ENCODE measurements at places on chromosomes 6 and 20.
A peak's percentile ranks its signal among the peaks of the same experiment; 100 is the strongest.

GRCh38 chr6:170403451-170403850 lies 96.9 kb downstream of the FAM120B start:
- H3K4me3 ChIP-seq = no peak overlapping the region
- no peak overlapping the region for H3K27ac ChIP-seq
- H3K36me3 ChIP-seq = peaks cover 5% of the 10 kb centered on the region
- H3K27me3 ChIP-seq = no peaks in the 10 kb centered on the region
- H3K4me1 ChIP-seq = no peaks in the 10 kb centered on the region

GRCh38 chr6:22432060-22432459 lies 135.2 kb upstream of the PRL start:
- H3K36me3 ChIP-seq = no peaks in the 10 kb centered on the region
- DNase-seq = no peak
- no peak overlapping the region for H3K27ac ChIP-seq
- no peaks in the 10 kb centered on the region for H3K4me1 ChIP-seq
- H3K4me3 ChIP-seq = no peak overlapping the region
- no peaks in the 10 kb centered on the region for H3K27me3 ChIP-seq

- H3K4me1 ChIP-seq = no peaks in the 10 kb centered on the region
- no peak overlapping the region for H3K4me3 ChIP-seq
- H3K27ac ChIP-seq = no peak overlapping the region
- no peaks in the 10 kb centered on the region for H3K36me3 ChIP-seq
- DNase-seq = no peak
Observed at GRCh38 chr6:165649166-165650137, 13.6 kb downstream of the PDE10A start.

DNA sequence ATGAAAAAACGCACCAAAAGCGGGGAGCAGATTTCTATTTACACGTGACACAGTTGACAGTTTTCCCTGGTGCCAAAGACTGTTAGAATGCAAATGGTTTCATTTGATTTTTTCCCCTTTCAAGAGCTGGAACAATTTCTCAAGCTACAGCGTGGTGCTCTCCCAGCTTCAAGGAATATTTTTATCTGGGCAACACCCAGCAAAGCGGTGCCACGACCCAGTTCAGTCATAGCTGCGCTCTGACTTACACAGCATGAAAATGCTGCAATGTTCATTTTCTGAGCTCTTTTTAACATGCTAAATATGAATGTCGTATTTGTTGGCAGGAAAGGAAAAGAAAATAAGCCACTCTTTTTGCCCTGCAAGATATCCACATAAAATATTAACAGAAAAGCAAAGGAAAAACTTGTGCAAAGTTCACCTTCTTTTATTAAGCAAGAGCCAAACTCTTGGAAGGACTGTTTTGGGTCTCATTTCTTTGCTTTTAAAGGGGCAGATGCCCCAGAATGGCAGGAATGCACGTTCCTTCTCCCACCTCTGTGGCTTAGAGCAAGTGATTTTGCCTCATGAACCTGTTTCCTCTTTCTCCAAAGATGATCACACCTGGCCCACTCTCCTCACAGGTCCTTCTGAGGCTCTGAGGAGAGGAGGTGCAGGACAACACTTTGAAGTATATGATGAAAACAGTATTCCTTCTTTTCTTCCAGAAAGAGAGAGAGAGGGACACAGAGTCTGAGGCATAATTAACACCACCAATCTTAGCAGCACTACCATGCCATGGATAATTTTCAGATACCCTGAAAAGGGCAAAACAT lies 47.0 kb downstream of the TTI1 start:
- H3K27ac ChIP-seq = peak overlapping the region; percentile 64
- H3K4me3 ChIP-seq = no peak overlapping the region
- H3K27me3 ChIP-seq = no peaks in the 10 kb centered on the region
- peaks cover 6% of the 10 kb centered on the region for H3K4me1 ChIP-seq

DNA sequence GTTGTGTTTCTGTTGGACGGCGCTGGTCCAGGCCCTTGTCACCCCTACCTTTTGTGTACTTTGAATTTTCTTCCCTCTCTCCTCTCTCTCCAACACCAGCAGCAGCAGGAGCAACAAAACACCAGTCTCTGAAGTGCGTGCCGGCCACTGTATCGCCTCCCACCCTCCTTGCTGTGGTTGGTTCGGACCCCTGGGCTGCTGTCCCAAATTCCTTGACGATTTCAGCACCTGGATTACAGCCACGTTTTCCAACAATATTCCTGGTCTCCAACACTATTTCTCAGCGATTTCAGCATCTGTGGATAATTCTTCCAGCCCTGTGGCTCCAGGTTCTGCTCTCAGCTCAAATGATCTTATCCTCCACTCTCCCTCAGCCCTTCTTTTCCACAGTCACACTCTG lies 11.8 kb downstream of the MAS1 start:
- H3K4me3 ChIP-seq = no peak overlapping the region
- H3K27me3 ChIP-seq = no peaks in the 10 kb centered on the region
- no peaks in the 10 kb centered on the region for H3K36me3 ChIP-seq
- no peak overlapping the region for H3K27ac ChIP-seq

DNA sequence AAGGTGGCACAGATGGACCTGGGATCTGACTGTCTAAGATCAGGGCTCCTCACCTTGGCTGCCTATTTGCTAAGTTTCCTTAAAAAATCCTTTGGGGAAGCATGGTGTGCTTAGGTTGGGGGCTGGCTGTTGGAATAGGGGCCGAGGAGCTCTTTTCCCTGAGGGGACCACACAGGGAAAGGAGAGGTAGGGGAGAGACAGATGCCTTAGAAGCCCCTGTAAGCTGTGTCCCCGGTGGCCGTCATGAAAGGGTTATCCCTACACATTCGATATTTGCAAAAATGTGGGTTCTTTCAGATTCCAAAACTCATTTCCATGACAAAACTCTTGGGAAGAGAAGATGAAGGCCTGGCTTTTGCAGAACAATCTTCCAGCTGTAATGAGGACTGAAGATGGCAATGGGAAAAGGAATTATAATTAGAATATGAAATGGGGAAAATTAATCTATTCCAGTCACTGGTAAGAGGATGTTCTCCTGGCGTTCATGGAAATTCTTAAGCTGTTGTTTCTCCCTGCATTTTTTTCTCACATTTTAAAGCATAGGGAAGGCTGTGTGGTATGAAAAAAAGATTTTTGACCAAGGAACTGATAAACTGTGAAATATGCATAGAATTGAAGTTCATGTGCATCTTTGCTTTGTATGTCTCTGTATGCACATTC lies 53.8 kb downstream of the TOX2 start:
- DNase-seq = peak; percentile 41
- no peak overlapping the region for H3K4me3 ChIP-seq
- H3K27ac ChIP-seq = no peak overlapping the region
- H3K36me3 ChIP-seq = no peaks in the 10 kb centered on the region
- no peaks in the 10 kb centered on the region for H3K4me1 ChIP-seq

DNA sequence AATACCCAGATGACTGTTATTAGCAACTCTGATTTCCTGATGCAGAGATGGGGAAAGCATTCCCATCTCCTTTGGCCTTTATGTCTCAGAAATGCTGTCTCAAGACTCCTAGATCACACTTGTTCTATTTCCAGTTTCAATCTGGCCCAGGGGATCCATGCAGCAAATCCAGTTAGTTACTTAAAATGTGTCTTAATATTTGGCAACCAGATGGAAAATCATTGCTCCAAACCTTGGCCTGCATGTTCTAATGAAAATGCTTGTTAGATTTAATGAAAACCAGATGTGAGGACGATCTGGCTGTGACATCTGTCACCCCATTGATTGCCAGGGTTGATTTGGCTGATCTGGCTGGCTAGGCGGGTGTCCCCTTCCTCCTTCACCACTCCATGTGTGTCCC lies 125.2 kb downstream of the TSHZ2 start:
- DNase-seq = no peak
- peaks cover 2% of the 10 kb centered on the region for H3K27me3 ChIP-seq
- no peak overlapping the region for H3K4me3 ChIP-seq
- no peaks in the 10 kb centered on the region for H3K36me3 ChIP-seq

DNA sequence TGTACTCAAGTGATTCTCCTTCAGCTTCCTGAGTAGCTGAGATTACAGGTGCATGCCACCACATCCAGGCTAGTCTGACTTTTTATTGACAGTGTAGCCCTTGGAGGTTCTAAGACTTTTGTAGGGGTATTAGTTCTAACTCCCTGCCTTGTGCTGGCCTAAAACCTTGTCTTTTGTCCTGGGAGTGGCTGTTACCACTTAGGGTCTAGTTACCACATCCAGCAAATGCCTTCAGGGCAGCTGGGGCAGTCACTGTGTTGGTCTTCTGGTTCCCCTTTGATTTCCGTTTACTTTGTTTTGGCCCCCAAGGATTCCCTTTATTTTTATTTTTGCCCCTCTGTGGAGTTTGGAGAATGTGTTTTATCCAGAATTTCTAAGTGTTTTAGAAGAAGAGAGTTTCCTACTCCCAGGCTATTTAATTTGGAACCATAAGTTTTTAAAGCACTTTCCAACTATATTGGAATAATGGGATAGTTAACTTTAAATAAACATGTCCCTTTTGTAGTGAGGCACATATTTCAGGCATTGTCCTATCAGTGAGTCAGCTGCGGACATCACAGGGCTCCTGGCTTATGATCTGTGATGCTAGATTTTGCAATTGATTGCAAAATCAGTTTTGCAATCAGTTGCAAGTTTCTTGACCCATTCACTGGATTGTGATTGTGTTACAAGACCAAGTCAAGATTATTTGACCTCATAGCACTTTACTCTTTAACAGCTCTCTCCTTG lies 25.0 kb downstream of the IL22RA2 start:
- H3K4me1 ChIP-seq = no peaks in the 10 kb centered on the region
- H3K27me3 ChIP-seq = no peaks in the 10 kb centered on the region
- no peak overlapping the region for H3K27ac ChIP-seq
- no peak for DNase-seq
- H3K4me3 ChIP-seq = no peak overlapping the region

- DNase-seq = no peak
- peaks cover 1% of the 10 kb centered on the region for H3K4me1 ChIP-seq
- H3K27me3 ChIP-seq = no peaks in the 10 kb centered on the region
Observed at GRCh38 chr6:162124710-162125435, 602.7 kb downstream of the PRKN start.

GRCh38 chr6:6943421-6943820 lies 164.3 kb upstream of the RREB1 start:
- DNase-seq = no peak
- no peaks in the 10 kb centered on the region for H3K36me3 ChIP-seq
- no peak overlapping the region for H3K4me3 ChIP-seq
- no peaks in the 10 kb centered on the region for H3K27me3 ChIP-seq
- H3K27ac ChIP-seq = no peak overlapping the region
- H3K4me1 ChIP-seq = no peaks in the 10 kb centered on the region

DNA sequence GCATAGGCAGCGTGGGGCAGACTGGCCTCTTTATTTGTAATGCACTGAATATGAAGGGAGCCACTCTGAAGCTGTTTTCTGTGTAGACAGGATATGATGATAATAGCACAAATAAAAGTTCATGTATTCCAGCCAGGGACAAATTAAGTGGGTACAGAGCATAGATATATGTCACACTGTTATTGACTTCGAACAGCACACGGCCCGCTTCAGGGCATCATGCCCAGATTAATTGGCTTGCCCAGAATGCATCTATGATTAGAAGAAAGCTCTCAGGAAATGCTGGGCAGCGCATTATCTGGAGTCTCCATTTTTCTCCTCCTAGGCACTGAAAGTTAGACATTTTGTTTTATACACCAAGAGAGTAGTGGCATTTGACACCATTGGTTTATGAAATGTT lies 26.3 kb upstream of the SASH1 start:
- no peaks in the 10 kb centered on the region for H3K27me3 ChIP-seq
- DNase-seq = no peak
- no peaks in the 10 kb centered on the region for H3K36me3 ChIP-seq
- H3K4me3 ChIP-seq = no peak overlapping the region

DNA sequence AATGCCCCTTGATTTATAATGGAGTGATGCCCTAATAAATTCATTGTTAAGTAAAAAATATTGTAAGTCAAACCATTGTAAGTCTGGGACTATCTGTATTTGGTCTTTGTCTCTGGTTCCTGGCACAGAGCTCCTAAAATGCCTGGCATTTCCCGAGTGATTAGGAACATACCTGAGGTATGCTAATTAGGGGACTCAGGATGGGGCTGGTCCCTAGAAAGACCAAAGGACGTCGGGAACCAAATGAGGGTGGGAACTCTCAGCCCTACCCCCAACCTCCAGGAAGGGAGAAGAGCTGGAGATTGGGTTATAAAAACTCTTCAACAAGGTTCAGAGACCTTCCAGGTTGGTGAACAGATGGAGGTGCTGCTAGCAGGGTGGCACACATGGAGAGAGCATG lies 82.6 kb upstream of the ARG1 start:
- no peak for DNase-seq
- H3K36me3 ChIP-seq = no peaks in the 10 kb centered on the region
- no peak overlapping the region for H3K4me3 ChIP-seq
- H3K4me1 ChIP-seq = peaks cover 2% of the 10 kb centered on the region

DNA sequence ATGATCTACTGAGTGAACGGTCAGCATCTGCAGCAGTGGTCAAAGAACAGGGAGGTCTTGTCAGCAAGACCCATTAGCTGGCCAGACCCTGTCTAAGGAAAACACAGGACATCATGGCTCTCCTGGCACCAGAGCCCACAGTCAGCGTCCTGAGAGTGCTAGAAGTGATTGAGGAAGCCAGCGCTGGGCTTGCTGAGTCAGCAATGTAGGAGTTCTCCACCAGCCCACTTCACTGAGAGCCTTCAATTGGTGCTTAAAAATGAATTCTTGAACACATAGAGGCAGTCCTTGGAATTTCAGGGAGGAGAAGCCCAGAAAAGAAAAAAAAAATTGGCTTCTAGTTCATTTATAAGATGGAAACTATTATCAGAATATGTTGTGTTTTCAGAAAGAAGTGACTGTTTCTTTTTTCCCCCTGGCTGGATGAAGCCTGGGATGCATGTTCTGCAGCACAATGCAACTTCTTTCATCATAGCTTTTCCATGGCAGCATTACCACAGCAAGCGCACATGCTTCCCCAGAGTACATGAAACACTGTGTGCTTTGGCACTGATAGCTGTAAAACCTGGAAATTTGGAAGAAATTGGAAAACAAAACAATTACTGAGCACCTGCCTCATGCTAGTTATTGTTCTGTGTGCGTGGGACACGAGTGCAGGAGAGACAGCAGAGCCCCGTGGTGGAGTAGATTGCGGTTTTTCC lies 899.9 kb downstream of the C6orf118 start:
- no peaks in the 10 kb centered on the region for H3K4me1 ChIP-seq
- H3K4me3 ChIP-seq = no peak overlapping the region
- no peaks in the 10 kb centered on the region for H3K36me3 ChIP-seq
- H3K27ac ChIP-seq = no peak overlapping the region
- DNase-seq = no peak

DNA sequence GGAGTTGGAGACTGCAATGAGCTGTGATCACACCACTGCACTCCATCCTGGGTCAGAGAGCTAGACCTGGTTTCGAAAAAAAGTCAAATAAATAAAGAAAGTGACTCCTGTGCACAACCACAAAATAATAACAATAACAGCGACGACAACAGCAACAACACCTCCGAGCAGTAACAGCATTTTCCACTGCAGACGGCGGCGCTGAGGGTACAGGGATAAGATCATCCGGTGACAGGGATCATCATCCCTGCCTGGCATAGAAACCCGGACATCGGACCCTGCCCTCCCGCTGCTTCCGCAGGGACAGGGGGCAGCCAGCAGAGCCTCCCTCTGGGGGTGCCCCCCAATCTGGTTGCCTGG lies 11.5 kb downstream of the SRXN1 start:
- H3K4me1 ChIP-seq = no peaks in the 10 kb centered on the region
- no peak overlapping the region for H3K4me3 ChIP-seq
- no peaks in the 10 kb centered on the region for H3K27me3 ChIP-seq
- no peaks in the 10 kb centered on the region for H3K36me3 ChIP-seq
- no peak for DNase-seq
